ENCODE measurements at places on chromosomes 3 and 15. TPM values are rescaled to one million over a fixed set of nuclear protein-coding genes. Genes with fewer than 3 reads are reported as not detected.

DNA sequence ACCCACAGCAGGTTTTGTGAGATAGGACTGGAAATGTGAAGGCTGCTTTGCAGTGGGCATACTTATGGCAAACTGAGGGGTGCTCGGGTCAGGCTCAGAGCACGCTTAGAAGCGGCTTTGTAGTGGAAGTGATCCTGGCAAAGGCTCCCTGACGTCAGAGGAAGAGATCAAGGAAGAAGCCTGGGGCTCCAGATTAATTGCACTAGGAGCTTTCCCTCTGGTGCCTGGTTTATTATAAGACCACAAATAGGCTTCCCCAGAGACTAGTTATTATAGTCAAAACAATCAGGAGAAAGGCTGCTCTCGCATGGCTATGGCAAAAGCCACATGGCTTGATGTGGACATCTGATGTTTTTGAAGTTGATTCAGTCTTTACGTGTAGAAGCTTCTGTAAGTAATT, 515.1 kb downstream of the GABRG3 start:
- no peak for DNase-seq

- DNase-seq: no peak
Observed at GRCh38 chr15:74136814-74137536, 6.6 kb downstream of the ISLR2 start.

DNA sequence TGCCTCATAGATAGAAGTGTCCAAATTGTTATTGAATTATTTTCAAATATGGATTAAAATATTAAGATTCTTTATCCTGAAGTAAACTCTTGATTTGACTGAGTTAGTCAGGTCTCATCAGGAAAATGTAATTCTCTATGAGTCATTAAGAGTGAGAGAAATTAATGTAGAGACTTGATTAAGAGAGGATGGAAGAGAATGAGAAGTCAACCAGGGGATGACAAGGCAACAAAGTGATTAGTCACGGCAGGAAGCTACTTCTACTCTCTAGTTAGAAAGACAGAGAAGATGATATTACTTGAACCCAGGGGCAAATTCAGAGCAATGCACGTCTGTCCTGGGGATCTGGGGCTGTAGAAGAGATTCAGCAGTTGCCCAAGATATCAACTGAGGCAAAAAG, 202.5 kb downstream of the LSAMP start:
- DNase-seq: no peak

- no peak for DNase-seq
Observed at GRCh38 chr3:24608701-24609390, 114.2 kb upstream of the THRB start.

DNA sequence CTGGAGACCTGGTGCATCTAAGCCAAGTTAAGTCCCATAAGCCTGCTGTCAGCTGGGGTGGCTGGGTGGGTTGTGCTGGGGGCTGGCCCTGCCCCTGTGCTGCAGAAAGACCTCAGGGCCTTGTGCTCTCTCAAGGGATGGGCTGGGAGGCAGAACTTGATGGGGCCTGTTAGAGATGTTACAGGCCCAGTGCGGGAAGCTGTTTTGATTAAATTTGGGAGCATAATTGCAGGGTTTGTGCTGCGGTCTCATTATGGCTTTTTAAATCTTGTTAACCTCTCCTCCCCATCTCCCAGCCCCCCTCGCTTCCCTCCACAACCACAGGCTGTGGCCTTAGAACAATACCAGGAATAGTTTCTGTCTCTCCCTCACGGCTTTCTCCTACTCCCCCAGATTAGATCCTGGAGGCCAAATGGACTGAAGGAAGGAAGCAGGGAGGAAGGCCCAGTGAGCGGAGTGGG, 87.6 kb upstream of the TLE3 start:
- DNase-seq: no peak

DNA sequence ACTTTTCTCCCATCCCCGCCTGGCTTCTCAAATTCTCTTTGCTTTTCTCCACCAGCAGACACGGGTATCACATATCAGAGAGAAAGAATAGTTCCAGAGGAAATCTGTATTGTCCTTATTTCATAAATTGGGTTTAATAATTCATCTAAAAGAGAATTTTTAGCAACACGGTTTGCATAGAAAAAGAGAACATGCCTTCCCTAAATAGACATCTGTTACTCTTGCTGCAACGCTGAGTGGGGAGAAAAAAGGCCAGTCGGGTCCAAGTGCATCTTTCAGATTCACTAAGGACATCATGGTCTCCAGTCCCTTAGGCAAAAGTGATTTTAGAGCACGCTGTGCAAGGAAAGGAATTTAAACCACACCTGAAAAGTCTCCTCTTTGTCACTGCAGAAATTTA, 201.3 kb downstream of the ABHD5 start:
- DNase-seq: no peak

Gene PLA2G4E
- not detected for polyA plus RNA-seq

Gene IQCF5
- polyA plus RNA-seq: not detected

Gene LCTL
- 7.0 TPM for polyA plus RNA-seq
